T-helper 1 cell (primary cell): ENCODE measurements at places on chromosomes 3 and 15.

GRCh38 chr3:197600796-197601565 lies 45.2 kb upstream of the BDH1 start:
- no peak for DNase-seq

DNA sequence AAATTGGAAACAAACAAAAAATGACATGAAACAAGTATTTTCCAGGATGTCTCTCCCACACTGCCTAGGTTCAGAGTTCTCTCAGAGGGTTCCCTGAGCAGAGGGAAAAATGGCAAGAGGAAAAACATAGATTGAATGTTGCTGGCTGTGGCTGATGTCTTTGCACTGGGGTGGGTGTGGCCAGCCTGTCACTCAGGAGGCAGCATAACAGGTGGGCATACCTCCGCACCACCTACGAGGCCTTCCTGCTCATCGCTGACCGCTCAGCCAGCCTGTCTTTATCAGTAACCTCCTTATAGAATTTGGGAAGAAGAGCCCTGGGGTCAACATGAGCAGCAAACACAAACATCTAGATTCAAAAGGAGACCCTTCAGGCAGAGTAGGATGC lies 216.6 kb upstream of the UMPS start:
- no peak for DNase-seq

DNA sequence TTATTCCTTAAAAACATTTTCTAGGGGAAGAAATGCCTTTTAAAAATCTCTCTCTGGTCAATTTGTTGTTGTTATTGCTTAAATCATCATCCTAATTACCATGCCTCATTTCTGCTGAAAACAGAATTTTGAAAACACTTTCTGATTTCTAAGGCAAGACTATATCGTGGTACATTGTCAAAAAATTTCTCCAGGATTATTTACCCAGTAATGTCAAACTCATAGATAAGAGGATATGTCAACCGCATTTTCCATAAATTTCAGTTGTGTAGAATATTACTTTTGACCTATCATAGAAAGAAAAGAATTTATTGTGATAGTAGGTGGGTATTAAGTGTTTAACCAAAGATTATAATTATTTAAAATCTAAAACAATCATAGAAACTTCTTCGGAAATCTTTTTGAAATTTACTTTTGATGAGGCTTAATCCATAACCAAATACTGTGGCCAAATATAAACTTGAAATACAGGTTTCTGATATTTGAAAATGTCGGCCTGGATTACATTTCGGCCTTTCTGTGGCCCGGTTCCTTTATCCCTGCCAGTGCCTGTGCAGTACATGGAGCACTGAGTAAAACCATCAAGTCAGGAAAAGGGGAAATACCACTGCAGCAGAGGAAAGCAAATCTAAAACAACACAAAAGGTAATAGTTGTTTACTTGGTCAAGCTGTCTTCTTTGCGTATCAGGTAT lies 173.4 kb downstream of the MYRIP start:
- no peak for DNase-seq

DNA sequence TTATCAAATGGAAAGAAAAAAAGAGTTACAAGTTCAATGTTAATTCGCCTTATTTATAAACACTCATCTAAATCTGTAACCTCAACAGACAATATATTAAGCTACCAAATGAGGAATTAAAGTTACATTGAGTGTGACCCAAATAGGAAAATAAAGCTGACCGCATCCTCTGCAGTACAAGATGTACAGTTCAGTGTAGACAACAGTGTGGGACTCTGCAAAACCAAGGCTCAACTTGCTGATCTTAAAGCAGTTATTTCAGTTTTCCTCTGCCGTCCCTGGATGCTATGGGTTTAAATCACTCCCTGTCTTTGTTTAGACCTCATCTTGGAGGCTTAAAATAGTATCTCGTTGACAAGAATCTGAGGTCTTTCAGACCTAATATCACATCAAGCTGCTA lies 458.8 kb downstream of the MECOM start:
- no peak for DNase-seq

DNA sequence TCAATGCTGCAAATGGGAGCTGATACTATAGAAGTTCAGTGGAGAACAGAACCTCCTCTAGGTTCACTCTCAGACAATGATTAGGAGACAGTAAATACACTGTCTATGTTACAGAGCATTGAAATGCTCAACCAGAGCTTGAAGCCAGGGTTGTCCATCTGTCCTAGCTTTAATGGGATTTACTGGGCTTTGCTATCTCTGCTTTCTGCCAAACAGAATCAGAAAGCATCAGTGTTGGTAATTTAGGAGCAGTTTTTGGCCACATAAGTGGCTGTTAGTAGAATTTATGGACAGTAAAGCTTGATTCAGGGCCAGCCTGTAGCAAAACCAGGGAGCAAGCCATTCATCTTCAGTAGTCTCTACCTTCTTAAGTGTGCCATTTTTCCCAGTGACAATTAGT lies 396.3 kb downstream of the LSAMP start:
- DNase-seq = no peak

GRCh38 chr3:99684644-99685043 lies 46.2 kb downstream of the COL8A1 start:
- no peak for DNase-seq

DNA sequence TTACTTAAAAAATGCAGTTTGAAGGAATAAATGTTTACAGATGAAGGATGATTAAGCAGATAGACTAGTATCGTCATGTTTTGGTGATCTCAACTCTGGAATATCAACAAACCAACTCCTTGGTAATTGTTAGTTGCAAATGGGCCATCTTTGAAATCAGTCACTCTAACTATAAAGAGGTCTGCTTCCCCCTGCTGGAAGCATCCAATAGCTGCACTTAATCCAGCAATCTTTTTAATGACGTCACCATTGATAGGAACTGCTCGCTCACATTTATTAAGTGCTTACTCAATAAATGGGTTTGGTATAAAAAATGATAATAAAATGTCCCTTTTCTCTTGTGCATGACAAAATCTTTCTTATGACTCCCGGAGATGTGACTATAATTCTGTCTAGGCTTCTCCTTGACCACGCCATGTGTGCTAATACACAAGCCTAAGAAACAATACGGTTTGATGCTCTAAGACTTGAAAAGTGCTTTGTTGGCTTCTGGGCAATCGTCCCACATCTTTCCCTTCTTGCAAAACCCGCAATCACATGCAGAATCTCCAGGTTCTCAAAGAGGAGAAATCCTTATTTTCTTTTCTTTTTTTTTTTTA lies 227.6 kb upstream of the POU1F1 start:
- no peak for DNase-seq

- DNase-seq = no peak
These were observed 51.5 kb downstream of the ZMAT3 start for GRCh38 chr3:179020112-179020511.

DNA sequence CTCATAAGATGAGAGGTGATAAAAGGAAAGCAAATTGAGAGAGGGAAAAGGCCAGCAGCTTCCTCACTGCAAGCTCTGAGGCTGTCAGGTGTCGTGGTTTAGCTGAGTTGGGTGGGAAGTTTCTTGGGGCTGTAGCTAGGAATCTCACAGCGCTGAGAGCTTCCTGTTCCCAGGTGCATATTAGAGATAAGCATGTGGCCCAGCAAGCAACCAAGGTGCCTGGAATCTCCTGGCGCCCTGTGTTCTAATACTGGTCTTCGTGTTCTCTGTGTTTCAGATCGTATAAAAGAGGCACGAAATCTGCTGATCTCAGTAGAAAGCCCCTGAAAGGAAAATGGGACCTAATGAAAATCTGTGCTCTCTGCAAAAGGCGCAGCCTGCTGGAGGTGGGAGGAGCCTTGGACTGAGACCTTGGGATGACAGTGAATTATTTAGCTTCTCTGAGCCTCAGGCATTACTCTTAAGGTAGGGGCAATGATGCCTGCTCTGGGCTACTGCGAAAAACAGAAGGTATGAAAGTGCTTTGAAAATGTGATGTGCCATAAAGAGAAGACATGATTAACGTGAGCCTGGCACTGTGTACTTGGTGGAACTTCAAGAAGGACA lies 499.9 kb downstream of the TBL1XR1 start:
- DNase-seq = no peak

DNA sequence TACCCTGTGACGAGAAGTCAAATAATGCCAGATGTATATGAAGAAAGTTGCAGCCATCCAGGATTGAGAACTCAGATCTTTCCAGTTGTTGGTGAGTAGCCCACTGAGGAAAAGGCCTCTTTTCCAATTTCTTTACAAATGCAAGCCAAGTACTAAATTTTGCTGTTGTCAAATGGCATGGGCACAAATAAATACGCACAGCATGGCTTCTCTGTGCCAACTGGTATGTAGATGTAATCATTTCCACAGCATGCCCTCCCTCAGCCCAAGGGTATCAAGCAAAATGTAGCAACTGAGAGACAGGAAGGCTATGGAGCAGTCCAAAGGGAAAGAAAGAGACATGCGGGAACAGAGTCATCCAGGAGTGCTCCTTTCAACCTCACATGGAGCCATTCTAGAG lies 105.4 kb downstream of the FGF12 start:
- no peak for DNase-seq

GRCh38 chr15:74831813-74832495 lies 5.5 kb downstream of the CPLX3 start:
- DNase-seq = no peak

DNA sequence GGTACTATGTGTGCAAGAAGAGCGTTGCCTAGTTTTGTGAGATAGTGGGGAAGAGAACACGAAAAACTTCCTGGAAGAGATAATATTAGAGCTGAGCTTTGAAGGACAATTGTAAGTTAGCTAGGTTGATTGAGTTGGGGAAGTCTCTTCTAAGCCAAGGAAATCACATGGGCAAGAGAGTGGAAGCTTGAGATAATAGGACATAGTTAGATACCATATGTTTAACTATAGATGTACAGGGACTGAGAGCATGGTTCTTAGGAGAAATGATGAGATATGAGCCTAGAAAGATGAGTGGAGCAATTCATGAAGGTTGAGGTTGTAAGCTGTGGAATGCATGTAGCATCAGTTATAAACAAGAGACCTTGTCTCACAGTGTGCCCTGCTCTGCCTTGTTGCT lies 30.1 kb upstream of the AQP9 start:
- no peak for DNase-seq

DNA sequence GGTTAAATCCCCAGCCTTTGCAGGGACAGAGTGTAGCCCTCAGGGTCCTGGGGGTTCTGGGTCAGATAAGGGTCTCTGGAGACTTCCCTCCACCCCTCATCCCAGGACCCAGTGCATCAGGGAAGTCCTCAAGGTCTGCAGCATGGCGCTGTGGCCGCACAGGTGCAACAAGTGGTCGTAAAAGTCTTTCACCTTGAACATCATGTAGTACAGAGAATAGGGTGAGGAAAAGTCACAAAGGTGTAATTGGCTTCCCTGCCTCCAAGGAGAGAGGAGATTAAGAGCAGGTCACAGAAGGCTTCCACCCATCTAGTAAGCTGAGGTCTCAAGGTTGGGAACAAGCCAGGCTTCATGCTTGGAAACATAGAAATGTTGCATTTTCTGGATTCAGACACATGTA lies 29.2 kb upstream of the PLA2G4D start:
- no peak for DNase-seq

- no peak for DNase-seq
These were observed 715.5 kb downstream of the GBE1 start for GRCh38 chr3:81045976-81046375.

- DNase-seq = no peak
These were observed 221.4 kb downstream of the NR1D2 start for GRCh38 chr3:24166515-24166914.

- DNase-seq = no peak
These were observed 95.5 kb downstream of the TFDP2 start for GRCh38 chr3:142053835-142054234.

GRCh38 chr15:78993931-78994530 lies 49.2 kb upstream of the CTSH start:
- no peak for DNase-seq

GRCh38 chr3:184846496-184846895 lies 34.5 kb downstream of the VPS8 start:
- no peak for DNase-seq

GRCh38 chr15:41487802-41488201 lies 5.9 kb upstream of the ITPKA start:
- DNase-seq = no peak

DNA sequence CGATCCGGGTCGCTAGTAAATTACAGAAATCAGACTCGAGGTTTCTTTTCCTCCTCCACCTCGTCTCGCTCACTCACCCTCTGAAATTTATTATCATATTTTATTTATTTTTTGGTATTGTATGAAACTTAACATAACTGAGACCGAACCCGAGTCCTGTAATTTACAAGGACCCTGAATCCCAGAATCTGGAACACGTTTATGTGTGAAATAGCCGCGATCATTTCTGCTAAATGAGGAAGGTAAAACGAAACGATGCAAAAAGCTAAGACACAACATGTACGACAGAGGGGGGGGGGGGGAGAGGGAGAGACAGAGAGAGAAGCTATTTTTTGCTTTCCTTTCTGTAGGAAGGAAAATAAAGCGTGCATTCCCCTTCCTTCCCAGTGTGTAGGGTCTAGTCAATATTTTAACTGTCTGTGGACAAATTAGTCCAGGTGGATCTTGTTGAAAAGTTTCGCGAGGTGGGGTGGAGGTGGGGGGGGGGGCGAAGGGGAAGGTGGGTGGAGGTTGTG lies 1.6 kb downstream of the BBX start:
- DNase-seq = no peak

DNA sequence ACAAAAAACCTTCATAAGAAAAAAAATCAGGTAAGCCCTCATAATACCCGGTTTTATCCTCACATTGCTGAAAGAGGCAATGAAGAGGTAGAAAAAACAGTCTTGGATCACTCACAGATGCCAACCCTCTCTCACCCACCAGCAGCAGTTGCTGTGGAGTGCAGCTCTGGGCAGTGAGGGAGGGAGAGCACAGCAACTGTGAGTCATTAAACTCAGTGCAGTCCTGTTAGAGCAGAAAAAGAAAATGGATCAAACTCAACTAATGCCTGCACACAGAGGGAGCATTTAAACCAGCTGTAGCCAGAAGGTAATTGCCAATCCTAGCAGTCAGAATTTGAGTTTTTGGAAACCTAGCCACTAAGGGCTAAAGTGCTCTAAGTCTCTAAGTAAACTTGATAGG lies 1050.6 kb upstream of the ALCAM start:
- no peak for DNase-seq

GRCh38 chr15:97902140-97902780 lies 58.2 kb upstream of the ARRDC4 start:
- DNase-seq = no peak

GRCh38 chr3:158486200-158486599 lies 84.8 kb upstream of the MLF1 start:
- DNase-seq = no peak

- no peak for DNase-seq
These were observed 58.6 kb downstream of the IGF1R start for GRCh38 chr15:98706986-98707385.

- no peak for DNase-seq
These were observed 14.8 kb downstream of the NT5DC2 start for GRCh38 chr3:52518723-52519444.

GRCh38 chr3:149186219-149186618 lies 35.4 kb downstream of the CP start:
- no peak for DNase-seq

- no peak for DNase-seq
These were observed 84.5 kb upstream of the GALNT15 start for GRCh38 chr3:16090024-16090423.
